Heart left ventricle (tissue), 16 donors: ENCODE measurements at places on chromosomes 12 and 14.

DNA sequence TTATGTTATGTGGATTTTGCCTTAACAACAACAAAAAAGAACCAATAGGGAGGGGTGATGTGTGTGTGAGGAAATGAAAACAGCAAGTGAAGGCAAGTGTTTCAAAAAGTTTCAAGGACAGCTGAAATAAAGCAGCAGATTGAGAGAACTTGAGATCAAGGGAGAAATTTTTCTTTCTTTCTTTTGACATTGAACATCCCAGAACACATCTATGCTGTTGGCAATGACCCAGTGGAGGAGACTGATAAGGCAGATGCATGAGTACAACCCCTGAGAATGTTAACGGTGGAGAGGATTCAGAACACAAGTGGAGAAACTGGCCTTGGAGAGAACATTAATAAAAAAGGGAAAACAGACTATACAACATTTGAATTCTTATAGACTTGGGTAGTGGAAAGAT, 2.9 kb downstream of the LLPH start:
- no peak for DNase-seq

- no peak for DNase-seq
Observed at GRCh38 chr12:7154901-7155470, 24.8 kb downstream of the CLSTN3 start.

GRCh38 chr14:95697764-95698163, 11.5 kb downstream of the TCL1B start:
- no peak for DNase-seq

- DNase-seq: no peak
Observed at GRCh38 chr12:14366209-14367039, 942 bp downstream of the ATF7IP start.

DNA sequence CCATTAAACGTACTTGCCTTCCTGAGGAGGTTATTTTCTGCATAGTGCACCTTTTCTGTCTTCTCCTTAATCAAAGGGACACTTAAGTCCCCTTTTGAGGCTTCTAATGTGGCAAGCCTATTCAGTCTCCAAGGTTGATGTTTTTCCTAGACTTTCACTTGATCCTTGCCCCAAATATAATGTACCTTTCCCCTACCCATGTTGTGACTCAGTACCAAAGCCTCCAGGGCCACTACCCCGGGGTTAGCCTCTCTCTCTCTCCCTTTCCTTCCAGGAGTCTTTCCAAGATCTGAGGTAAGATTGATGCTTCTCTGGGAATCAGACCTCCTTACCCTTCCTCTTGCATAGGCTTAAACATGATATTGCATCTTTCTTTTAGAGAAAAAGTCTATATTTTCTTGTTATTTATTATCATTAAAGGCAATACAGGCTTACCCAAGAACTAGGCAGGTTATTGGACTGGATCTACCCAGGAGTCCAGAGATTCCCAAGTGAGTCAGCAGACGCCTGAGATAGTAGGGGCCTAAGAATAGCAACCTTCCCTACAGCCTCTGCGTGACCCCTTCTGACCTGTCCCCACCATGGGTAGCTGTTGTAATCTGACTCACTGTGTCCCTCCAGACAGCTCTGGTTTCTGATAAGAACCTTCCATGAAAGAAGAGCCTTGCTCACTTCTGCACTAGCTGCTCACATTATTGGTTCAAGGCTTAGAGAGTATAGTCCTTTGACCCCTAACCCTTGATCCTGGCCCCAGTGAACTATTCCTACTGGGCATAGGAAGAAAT, 172.9 kb downstream of the ZFP36L1 start:
- DNase-seq: peak; percentile 83

GRCh38 chr12:94762943-94763342, 112.6 kb upstream of the TMCC3 start:
- DNase-seq: no peak
